ENCODE measurements at places on chromosomes 6 and 20. TPM values are rescaled to one million over a fixed set of nuclear protein-coding genes. Genes with fewer than 3 reads are reported as not detected.

GRCh38 chr20:36206641-36207040 lies 29.6 kb upstream of the AAR2 start:
- no peak for DNase-seq

GRCh38 chr20:44021900-44022299 lies 107.2 kb downstream of the TOX2 start:
- DNase-seq: no peak

GRCh38 chr6:4281341-4282293 lies 146.2 kb upstream of the ECI2 start:
- peak; percentile 88 for DNase-seq

DNA sequence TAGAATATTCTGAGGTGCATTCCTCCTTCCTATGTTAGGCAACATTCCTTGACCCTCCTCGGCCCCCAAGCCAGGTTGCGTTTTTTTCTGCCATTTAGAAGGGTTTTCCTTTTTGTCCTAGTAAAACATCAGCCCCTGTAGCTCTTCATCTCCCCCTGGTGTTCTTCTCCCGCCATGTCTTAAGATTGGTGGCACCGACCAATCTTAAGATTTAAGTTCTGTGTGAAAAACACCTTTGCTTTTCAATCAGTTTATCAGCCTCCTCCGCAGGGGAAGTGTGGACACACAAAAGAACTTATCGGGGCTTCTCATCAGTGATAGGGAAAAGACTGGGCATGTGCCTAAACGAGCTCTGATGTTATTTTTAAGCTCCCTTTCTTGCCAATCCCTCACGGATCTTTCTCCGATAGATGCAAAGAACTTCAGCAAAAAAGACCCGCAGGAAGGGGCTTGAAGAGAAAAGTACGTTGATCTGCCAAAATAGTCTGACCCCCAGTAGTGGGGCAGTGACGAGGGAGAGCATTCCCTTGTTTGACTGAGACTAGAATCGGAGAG lies 719 bp upstream of the EDN1 start:
- DNase-seq: peak; percentile 56

- DNase-seq: no peak
These were observed 93.7 kb upstream of the PROKR2 start for GRCh38 chr20:5410470-5410869.

- DNase-seq: no peak
These were observed 440.9 kb downstream of the BTBD3 start for GRCh38 chr20:12358655-12359009.

DNA sequence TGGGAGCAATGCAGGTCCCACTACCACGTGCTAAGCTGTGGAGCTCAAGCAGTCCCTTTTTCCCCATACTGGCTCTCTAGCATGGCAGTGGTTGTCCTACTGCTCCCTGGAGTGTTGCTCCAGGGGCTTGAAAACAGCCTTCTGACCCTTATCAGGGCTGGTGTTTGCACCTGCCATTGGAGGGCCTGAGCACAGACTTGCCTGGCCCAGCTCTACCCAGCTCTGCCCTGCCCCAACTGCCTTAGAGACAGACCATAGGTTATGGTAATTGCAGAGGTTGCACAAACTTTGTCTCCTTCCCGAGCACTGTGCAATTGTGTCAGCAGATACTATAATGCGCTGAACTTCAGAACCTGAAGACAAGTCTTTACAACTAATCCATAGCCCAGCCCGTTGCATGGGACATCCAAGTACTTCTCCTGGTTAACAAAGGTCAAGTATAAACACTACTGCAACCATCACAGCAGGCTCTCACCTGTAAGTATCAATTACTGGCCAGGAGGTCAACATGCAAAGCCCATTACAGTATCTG lies 58.7 kb downstream of the PDSS2 start:
- DNase-seq: no peak

GRCh38 chr6:28775405-28776129 lies 148.2 kb downstream of the TRIM27 start:
- DNase-seq: no peak

- no peak for DNase-seq
These were observed 4.5 kb downstream of the KIAA1755 start for GRCh38 chr20:38256021-38256420.

DNA sequence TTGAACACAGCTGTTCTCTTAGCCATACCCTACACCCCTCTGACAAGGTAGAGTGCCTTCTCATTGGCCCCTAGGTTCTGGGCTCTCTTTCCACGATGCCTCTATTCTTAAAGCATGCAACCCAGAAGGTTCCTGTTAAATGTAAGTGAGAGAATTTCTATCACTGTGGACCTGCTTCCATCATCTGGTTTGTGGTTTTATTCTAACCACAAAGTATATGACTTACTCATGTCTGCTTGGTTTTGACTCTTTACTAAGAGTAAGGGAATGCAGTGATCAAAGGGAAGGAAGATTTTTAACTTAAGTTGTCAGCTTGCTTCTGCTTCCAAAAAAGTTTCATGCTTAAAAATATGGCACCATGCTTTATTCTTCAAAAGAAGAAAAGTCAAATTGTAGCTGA lies 80.2 kb downstream of the ANKEF1 start:
- no peak for DNase-seq

- DNase-seq: no peak
These were observed 600.5 kb upstream of the EYS start for GRCh38 chr6:66307490-66307889.

GRCh38 chr6:13103169-13103568 lies 225.2 kb downstream of the TBC1D7 start:
- no peak for DNase-seq

DNA sequence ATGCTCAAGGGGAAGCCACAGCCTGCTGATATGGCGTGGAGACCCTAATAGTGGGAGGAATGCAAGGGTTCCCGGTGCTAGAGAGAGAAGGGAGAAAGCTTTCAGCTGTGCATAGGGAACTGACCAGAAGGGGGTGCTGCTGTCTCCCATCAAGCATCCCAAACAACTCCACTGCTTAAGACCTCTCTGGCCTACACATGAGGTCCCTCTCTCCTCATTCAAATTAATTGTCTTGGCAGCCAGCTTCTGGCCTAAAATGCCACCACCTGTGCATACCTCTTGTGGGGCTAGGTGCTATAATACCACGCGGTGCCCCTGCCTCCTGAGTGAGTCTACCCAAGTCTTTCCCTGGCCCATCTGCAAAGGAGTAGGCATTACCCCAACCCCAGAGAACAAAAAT lies 14.5 kb downstream of the ADISSP start:
- DNase-seq: peak; percentile 82

DNA sequence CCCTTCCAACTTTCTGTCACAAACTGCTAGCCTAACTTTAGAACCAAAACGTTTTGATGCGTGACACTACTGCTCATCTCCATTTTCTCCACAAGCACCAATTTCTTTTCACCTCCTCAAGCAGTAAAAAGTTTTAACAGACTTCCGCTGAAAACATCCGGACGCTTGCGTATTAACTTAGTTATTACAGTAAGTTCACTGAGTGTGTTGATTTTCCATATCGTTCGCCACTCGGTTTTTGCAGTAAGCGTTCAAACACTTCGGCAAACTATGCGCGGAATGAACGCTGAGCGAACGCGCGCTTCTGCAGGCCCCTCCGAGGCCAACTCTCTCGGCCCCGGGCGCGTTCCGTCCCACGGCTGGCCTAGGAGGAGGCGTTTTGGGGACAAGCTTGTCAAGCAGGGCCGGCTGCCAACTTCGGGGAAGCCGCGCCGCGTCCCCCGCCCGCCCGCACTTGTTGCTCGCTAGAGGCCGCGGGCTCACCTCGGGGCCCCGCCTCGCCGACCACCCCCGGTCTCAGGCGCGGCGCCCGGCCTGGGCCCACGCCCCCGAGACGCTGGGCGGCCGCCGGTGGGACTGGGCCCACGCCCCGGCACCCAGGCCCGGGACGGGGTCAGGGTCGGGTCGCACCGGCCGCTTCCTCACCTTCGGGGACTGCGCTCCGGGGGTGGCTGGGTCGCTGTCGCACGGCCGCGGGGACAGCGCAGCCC lies 945 bp downstream of the PHF10 start:
- DNase-seq: peak; percentile 89

- DNase-seq: no peak
These were observed 90.4 kb downstream of the PLEKHG1 start for GRCh38 chr6:150689900-150690590.

DNA sequence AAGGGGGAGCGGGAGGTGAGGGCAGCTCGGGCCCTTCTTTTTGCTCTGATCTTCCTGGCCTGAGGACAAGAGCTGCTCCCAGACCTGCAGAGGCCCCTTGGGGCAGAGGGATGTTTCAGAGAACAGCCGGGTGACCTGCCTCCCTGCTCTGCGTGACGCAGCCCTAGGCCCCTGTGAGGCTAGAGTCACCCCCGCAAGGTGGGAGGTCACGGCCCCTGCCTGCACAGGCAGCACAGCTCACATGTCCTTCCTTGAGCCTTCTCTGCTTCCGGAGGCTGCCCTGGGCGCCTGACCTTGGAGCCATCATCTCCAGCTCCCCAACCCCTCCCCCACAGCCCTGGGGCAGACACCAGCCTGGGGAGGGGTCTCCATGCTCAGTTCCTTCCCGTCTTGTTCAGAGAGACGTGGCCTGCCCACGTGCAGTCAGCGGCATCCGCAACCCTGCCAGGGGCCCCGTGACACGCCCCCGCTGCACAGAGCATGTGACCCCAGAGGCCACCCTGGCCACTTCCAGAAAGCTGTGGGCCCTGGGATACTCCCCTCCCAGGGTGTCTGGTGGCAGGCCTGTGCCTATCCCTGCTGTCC lies at the start of gene BIRC7:
Gene BIRC7 (plus strand): TSS at position 507 of the 585 bp plus-strand sequence. CDS start 192 bp downstream, outside the sequence.
- DNase-seq: peak; percentile 79

GRCh38 chr6:154390034-154390433 lies 33.4 kb upstream of the IPCEF1 start:
- DNase-seq: no peak

- DNase-seq: no peak
These were observed 15.4 kb downstream of the PEDS1 start for GRCh38 chr20:50138120-50138478.

DNA sequence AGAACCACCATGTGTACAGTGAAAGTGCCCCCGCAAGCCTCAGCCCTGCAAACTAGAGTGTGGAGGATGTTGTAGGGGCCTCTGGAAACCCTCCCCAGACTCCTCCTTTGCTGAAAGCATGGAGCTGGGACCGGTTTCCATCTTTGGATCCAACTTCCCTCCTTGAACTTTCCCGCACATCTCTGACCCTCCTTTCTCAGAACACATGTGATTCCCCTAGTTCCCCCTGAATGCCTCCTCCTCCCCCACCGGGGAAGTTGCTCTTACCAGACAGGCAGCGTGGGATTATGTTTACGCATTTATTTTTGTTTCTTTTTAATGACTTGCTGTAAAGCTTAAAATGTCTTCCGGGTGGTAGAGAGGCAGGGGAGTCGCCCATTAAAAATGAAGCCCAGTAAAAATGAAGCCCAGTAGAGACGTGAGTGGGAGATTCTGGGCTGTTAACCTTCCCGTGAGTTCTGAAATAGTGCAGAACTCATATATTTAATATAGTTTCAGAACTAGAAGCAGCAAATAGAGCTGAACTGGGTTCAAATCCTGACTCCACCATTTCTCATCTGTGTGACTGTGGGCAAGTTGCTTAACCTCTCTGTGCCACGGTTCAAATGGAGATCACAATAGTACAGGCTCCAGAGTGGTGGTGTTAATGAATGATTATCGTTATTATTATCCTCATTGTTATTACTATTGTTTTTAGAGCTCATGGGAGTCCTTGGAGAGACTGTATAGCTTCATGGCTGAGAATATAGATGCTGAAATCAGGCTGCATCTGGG lies 8.0 kb upstream of the PTPN1 start:
- DNase-seq: peak; percentile 31

DNA sequence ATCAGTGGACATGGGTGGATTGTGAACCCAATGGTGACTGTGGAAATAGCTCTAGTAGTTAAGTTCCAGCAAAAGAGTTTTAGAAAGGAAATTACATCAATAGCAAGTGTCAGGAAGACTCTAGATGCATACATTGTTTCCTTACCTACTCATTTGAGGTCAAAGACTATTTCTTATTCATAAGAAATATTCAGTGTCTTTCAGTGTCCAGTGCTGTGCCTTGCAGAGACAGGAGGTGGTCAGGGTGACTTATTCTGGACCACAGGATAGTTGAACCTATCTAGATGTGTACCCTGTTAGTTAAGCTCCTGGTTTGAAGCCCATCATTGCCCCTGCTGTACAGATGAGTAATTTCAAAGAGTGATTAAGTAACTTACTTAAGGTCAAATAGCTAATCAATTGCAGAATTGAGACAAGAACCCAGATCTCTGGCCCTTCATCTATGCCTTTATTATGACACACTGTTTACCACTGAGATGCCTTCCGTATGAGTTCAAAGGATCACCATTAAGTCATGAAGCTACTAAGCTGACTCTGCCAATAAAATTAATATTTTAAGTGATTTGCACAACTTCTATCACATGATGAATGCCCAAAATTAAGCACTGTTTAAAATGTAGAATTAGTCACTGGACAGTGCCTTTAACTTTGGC lies 136.1 kb downstream of the PDSS2 start:
- DNase-seq: no peak

The WFDC2 gene
- total RNA-seq: 2,874 TPM

The SLC22A2 gene
- total RNA-seq: 27.9 TPM

The PRR18 gene
- total RNA-seq: 0.19 TPM

The JPH2 gene
- total RNA-seq: 11.4 TPM

The MLN gene
- total RNA-seq: not detected

The SRMS gene
- total RNA-seq: 0.38 TPM

The CNBD2 gene
- 7.4 TPM for total RNA-seq

The TENT5A gene
- total RNA-seq: 13.4 TPM

The TBC1D20 gene
- total RNA-seq: 26.2 TPM

The UBD gene
- 33.5 TPM for total RNA-seq

Data from kidney (tissue), 22 donors.